ENCODE measurements at places on chromosomes 1 and 21. TPM values are rescaled to one million over a fixed set of nuclear protein-coding genes. Genes with fewer than 3 reads are reported as not detected.

LPGAT1 gene
- 67.1 TPM for total RNA-seq

SORT1 gene
- 23.7 TPM for total RNA-seq

CYP2J2 gene
- total RNA-seq = 0.98 TPM

IRF6 gene
- not detected for total RNA-seq

THEM5 gene
- not detected for total RNA-seq

WNT2B gene
- 0.37 TPM for total RNA-seq

SLFNL1 gene
- total RNA-seq = 0.05 TPM

LHX8 gene
- total RNA-seq = 0.08 TPM

PGLYRP4 gene
- not detected for total RNA-seq

FAM72A gene
- 3.7 TPM for total RNA-seq

CSMD2 gene
- 0.03 TPM for total RNA-seq

C1orf198 gene
- total RNA-seq = 24.3 TPM

RGS1 gene
- total RNA-seq = 0.16 TPM

TEDDM1 gene
- total RNA-seq = not detected
